ENCODE measurements at places on chromosomes 1 and 21. TPM values are rescaled to one million over a fixed set of nuclear protein-coding genes. Genes with fewer than 3 reads are reported as not detected.

B3GALT2 gene
- total RNA-seq = not detected

RORC gene
- 0.17 TPM for total RNA-seq

APOBEC4 gene
- not detected for total RNA-seq

KRTAP12-2 gene
- not detected for total RNA-seq

NGF gene
- total RNA-seq = 3.4 TPM

KAZN gene
- 2.8 TPM for total RNA-seq

TMIGD3 gene
- total RNA-seq = not detected

SYCP1 gene
- total RNA-seq = 0.17 TPM

LORICRIN gene
- not detected for total RNA-seq

HHAT gene
- total RNA-seq = 12.9 TPM

FTCD gene
- total RNA-seq = not detected

CFHR1 gene
- not detected for total RNA-seq

PAQR6 gene
- 2.5 TPM for total RNA-seq

FAM151A gene
- total RNA-seq = not detected

TBX19 gene
- total RNA-seq = 2.9 TPM

TRIM17 gene
- 6.1 TPM for total RNA-seq

FCRL1 gene
- total RNA-seq = not detected

PLA2G2C gene
- not detected for total RNA-seq

TENT5C gene
- total RNA-seq = 0.07 TPM

MEF2D gene
- total RNA-seq = 16.6 TPM

ZNF672 gene
- total RNA-seq = 33.8 TPM

NFIA gene
- total RNA-seq = 4.9 TPM

KIF2C gene
- total RNA-seq = 11.8 TPM

OLFML3 gene
- 0.17 TPM for total RNA-seq

HES5 gene
- 0.71 TPM for total RNA-seq

ADGRB2 gene
- total RNA-seq = 2.6 TPM

HMCN1 gene
- total RNA-seq = 2.1 TPM

DIRAS3 gene
- 0.38 TPM for total RNA-seq

UMODL1 gene
- total RNA-seq = not detected

ZBTB37 gene
- total RNA-seq = 7.5 TPM

CTNNBIP1 gene
- 27.4 TPM for total RNA-seq

ERI3 gene
- total RNA-seq = 64.8 TPM

FCRL2 gene
- not detected for total RNA-seq

AGT gene
- total RNA-seq = 4.7 TPM

USH2A gene
- total RNA-seq = not detected

ROR1 gene
- total RNA-seq = 21.5 TPM

S100A8 gene
- not detected for total RNA-seq

OR2L3 gene
- not detected for total RNA-seq

C1orf94 gene
- not detected for total RNA-seq

ORC1 gene
- total RNA-seq = 2.2 TPM

IL20 gene
- total RNA-seq = not detected

SLC9C2 gene
- not detected for total RNA-seq

PPFIA4 gene
- total RNA-seq = 0.13 TPM

LCE1C gene
- total RNA-seq = not detected

DAP3 gene
- 194 TPM for total RNA-seq

OR2T2 gene
- not detected for total RNA-seq

VCAM1 gene
- total RNA-seq = 55.5 TPM

GPR161 gene
- total RNA-seq = 16.4 TPM

KDF1 gene
- 11.0 TPM for total RNA-seq

RBM11 gene
- 4.6 TPM for total RNA-seq

PGLYRP3 gene
- not detected for total RNA-seq

TMEM82 gene
- total RNA-seq = not detected

BCL2L15 gene
- under 0.01 TPM for total RNA-seq

ATG4C gene
- total RNA-seq = 5.6 TPM

SERPINC1 gene
- 0.25 TPM for total RNA-seq

ZYG11A gene
- total RNA-seq = 0.21 TPM

KRTAP10-12 gene
- not detected for total RNA-seq

NBPF20 gene
- total RNA-seq = 3.1 TPM

EXO1 gene
- total RNA-seq = 4.4 TPM
